NCI-H1105 (cell line): ENCODE measurements at places on chromosomes 4 and X.

GRCh38 chr4:146638333-146638785 is 334 bp upstream of the POU4F2 start:
- no peak for DNase-seq

- peak; percentile 54 for DNase-seq
Observed at GRCh38 chrX:10828640-10829039, 208.3 kb upstream of the MID1 start.

DNA sequence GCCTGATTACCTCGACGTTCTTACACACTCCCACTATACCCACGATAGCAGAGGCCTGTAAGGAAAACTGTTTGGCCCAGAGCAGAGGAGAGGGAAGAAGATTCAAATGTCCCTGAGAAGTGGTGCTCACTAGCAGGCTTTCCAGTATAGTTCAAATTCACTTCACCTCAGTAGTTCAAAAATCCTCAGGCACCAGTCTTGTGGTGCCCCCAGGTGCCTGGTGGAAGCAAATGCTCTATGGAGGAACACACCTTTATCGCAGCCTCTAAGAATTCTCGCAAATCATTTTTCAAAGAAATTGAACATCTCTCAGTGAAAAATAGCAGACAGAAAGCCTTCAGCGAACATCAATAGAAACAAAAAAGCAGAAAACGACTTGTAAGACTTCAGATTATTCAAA is 12.2 kb upstream of the MTMR1 start:
- peak; percentile 48 for DNase-seq

GRCh38 chrX:50860518-50860917 is 46.5 kb upstream of the SHROOM4 start:
- DNase-seq = no peak

DNA sequence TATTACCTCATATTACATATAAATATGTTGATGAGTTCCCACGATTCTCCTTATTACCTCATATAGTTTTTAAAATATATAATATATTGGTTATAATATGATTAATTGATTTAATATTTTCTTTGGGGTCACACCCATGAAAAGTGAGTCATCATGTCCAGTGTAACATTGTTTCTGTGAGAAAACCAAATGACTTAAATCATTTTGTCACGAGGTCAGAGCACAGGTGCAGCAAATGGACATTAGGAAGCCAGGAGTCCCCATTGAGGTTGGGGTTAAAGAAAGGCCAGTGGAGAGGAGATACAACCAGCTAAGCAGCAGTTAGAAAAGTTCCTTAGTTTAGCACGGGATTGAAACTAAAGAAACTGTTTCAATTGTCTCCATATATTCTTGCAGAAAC is 133.9 kb upstream of the RAPGEF2 start:
- DNase-seq = no peak

GRCh38 chr4:2062168-2062807 is 3.2 kb downstream of the NAT8L start:
- DNase-seq = no peak

DNA sequence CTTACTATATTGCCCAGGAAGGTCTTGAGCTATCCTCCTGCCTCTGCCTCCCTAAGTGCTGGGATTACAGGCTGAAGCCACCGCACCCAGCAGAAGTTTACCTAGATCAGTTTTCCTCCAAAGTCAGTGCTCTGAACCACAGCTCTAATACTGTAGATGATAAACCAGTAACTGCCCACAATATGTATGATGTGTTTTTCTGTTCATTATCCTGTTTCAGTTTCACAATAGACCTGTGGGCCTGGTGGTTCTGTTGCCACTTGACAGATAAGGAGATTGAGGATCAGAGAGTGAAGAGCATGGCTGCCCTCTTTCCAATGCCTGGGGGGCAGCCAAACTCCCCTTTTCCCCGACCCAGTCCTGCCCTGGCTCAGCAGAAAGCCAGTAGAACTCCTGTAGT is 87.0 kb downstream of the EFNB1 start:
- no peak for DNase-seq

- DNase-seq = no peak
Observed at GRCh38 chrX:87900320-87900908, 382.8 kb downstream of the KLHL4 start.

DNA sequence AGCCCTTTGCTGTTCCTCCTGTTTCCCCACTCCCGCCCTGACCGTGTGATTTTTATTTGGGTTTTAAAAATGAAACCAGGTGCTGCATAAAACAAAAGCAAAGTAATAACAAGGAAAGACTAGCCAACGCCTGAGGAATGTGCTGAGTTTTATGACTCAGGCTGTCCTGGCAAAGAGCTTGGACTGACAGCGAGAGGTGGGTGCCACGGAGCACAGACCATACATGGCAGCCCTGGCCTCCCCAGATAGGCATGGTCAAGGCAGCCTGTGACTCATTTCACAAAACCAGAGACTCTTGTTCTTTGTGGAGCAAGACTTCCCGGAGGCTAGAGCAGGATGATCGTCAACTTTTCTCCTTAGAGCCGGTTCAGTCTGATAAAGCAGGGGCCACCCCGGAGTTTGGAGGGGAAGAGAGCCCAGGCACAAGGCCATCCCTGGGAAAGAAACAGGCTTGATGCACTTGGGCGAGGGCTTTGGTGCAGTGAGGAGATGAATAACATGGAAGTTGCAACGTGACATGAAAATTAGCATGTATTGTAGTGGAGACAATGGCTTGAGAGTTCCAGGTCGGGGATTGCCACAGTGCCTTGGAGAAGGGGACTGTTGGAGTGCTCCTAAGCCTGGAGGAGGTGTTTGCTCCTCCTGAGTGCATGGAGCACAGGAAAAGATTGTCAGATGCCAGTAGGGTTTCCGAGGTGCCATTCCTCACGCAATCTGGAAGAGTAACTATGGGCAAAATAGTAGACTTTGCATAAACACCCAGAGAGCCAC is 54.8 kb downstream of the C4orf51 start:
- no peak for DNase-seq
